ENCODE measurements at places on chromosomes 6 and 20.

- no peak for DNase-seq
Measured at GRCh38 chr6:50899306-50899870, 80.7 kb downstream of the TFAP2B start.

DNA sequence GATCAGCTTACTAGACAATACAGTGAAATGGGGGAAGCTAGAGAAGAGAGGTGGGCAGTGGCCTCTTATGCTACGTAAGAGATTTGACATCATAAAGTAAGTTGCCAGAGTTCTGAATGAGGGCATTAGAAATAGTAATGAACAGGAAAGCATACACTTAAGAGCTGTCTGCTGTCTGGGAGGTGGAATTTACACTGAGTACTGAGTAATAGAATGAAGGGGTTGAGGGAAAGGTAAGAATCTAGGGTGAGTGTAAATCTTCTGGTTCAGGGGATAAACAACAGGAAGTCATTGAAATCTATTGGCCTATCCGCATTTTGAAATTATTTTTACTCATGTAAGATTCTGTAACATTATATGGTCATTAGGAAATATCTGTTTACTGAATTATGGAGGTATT, 35.8 kb downstream of the HLA-DMB start:
- no peak for DNase-seq

DNA sequence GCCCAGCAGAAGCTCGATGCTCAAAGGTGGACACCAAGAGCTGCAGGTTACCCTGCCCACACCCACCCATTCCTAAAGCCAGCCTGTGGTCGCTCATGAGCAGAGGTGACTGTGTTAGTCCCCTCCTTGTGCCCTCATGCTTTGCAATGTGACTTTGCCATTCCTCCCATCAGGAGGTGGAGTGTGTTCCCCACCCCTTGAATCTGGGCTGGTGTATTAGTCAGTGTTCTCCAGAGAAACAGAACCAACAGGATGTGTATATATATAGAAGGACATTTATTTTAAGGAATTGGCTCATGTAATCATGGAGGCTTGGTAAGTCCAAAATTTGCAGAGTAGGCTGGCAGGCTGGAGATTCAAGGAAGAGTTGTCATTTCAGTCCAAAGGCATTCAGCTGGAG, 54.4 kb upstream of the RNF24 start:
- DNase-seq, result no peak

DNA sequence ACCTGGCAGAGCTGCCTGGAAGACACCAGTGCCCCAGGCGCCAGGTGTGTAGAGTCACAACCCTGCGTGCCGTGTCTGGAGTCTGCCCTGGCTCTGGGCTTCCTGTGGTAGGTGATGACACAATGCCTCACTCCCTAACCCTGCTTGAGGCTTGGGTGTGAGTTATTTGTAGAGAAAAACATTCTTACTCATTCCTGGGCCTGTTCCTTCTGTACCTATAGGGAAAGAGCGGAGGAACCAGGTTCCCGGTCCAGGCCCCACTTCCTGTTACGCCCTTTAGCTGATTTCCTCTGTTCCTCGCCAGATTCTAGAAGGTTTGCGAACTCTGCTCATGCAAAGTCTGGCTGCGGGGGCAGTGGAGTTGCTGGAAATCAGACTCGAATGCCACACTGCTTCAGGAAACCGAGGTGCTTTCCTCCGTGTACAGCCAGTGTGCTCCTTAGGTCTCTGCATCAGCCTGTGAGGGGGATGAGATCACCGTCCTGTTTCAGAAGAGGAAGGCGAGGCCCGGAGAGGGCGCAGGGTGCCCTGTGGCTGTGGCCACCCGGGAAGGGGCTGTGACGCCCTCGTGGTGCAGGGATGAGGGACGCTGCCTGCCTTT, 67.1 kb upstream of the DUSP22 start:
- DNase-seq, result no peak

GRCh38 chr6:126444659-126445273, 104.9 kb downstream of the CENPW start:
- DNase-seq, result no peak

DNA sequence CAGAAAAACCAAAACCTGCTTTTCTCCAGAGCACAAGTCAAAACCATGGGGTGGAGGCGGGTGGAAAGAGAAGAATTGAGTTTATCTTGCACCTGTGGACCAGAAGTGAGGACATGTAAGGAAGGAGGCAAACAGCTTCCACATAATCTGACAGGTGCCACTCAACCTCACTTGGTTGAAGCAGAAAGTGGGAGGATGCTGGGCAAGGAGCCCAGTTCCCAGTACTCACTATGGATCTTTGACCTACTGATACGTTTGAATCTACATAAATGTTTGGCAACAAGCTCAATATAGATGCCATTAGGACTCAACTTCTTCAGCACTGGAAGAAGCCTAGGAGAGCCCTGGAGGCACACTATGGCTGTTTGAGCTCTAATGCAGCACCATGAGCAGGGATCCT, 285.5 kb downstream of the KIF16B start:
- no peak for DNase-seq

- DNase-seq, result no peak
Measured at GRCh38 chr20:43515628-43516027, 8.1 kb downstream of the L3MBTL1 start.

DNA sequence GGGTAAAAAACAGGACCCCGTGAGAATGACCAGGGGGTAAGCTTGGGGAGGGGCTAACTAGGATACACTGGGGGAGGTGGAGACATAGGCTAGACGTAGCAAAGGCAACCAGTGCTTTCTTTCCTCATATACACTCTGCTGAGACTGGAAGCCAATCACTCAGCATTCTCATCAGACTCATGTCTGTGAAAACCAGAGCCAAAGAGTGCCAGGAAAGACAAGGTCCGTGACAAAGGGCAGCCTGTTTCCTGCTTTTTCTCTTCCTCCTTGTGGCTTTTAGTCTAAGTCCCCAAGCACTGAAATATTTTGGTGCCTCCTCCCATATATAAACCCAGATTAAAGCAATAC, 97.9 kb upstream of the NEDD9 start:
- DNase-seq, result no peak

GRCh38 chr6:113111550-113111949, 745.6 kb upstream of the MARCKS start:
- DNase-seq, result no peak

DNA sequence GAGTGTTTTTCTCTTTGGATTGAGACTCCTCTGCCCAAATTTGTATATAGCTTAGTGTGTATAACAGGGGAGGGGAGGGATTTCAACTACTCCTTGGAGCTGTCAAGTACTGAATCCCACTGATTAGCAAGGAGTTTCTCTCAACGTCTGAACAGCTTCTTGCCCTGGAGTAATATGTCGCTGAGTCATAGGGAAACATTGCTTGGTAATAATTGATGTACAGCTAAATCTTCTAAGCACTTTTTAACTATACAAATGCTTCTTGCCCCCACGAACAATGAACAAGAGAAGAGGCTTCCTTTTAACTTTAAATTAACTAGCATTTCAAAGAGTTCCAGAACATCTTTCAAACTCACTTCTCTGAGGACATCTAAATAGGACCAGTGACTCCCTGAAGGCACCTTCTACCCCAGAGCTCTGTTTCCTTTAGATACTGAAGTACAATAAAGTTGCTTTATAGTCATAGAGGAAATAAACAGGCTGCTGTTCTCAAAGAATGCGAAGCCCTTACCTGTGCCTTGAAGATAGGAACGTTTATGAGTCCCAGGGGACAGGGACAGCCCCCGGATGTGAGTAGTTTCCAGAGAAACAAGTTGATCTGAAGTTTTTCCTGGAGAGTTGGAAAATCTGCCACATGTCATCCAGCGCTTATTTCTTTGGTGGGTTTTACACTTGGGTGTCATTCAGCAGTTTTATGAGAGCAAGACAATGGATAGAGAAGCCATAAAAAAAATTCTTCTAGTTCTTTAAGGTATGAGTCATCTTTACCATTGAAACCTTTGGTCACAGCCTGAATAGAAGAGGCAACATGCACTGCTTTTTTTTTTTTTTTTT, 462.5 kb upstream of the BTBD3 start:
- no peak for DNase-seq

- DNase-seq, result no peak
Measured at GRCh38 chr20:41017448-41018042, 11.1 kb upstream of the TOP1 start.

GRCh38 chr6:119544325-119545175, 195.0 kb upstream of the MAN1A1 start:
- no peak for DNase-seq

DNA sequence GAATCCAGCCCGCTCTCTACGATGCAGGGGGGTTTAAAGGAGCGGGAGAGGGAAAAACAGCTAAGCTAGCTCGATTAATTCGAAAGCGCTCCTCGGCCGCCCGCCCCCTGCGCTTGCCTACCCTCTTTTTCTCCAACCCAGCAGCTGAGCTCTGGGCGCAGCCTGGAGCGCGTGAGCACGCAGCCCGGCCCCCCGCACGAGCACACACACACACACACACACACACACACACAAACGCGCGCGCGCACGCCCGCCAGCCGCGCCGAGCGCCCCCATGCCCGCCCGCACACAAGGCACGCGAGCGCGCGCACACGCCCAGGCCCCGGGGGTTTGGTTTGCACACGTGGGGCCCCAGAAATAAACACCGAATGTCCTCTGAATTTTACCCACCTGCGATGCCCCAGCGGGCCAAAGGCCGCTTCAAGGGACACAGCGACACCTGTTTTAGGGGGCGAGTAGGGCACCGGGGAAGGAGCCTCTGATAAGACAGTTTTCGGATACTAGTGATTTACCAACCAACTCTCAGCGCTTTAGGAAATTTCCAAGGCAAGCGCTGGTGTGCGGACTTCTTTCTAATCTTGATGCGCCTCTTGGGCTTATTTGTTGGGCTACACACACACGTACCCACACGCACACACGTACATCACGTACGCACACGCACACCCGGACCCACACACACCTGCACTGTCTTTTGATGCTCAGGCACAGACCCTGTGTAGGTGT, 802 bp upstream of the NRN1 start:
- peak; percentile 83 for DNase-seq

- no peak for DNase-seq
Measured at GRCh38 chr20:57231161-57231560, 35.3 kb downstream of the BMP7 start.

- peak; percentile 89 for DNase-seq
Measured at GRCh38 chr20:38893565-38894090, 32.6 kb upstream of the FAM83D start.

DNA sequence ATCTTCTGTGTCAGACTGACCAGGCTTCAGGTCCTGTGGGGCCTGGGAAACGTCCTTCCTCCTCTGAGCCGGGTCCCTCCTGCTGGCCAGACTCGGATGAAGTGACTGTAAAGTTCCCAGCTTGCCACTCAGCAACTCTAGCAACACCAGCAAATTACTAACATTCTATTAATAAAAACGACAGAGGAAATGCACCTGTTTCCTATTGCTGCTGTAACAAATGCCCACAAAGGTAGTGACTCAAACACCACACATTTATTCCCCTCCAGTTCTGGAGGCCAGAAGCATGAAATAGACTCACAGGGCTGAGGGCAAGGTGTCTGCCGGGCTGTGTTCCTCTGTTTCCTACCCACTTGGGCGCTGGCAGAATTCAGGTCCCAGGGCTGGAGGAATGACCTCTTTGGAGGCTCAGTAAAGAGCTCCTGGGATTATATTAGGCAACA, 48.8 kb downstream of the CTCFL start:
- no peak for DNase-seq

DNA sequence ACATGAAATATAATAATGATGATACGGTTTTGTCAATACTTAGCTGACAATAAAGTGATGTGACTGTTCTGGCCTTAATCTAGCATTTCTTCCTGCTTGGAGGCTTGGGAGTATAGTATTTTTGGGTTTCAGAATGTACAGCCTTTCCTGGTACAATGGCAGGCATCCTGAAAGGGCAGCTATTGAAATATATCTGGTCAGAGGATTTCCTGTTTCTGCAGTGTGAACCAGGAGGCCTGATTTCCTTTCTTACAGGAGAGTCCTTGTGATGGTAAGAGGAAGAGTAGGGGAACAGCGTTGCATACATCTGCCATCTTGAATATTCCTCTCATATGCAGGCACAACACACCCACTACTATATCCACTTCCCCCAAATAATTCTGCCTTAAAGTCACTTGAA, 93.7 kb downstream of the MYO6 start:
- DNase-seq, result no peak

DNA sequence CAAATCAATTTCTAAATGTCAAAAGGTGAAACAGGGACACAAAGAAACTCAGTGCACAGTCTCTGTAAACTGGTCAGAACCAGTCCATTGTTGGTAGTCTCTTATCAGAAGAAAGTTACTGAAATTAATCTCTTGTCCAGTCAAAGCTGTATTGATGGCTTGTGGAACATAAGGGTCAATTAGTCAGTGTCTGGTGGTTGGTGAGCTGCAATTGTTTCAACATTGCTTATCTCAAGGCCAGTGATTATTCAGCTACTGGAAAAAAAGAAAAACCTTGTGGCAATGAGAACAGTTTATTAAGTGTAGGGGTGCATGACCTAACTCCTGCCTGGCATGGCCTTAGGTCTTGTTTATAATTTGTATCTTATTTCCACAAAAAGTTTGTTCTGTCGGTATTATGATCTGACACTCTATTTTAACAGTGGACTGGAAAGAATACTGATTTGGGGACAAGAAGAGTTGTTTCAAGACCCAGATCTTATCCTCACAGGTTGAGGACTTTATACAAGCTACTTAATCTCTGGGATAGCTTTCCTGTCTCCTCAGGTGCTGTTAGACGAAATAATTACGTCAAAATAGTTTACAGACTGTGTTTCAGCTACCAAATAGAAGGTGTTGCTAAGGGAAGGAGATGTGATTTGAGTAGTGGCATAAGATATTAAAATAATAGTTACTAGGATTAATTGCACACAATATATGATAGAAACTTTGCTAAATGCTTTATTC, 520.0 kb upstream of the IRAK1BP1 start:
- no peak for DNase-seq

GRCh38 chr6:31978831-31979230, 3.0 kb upstream of the C4A start:
- no peak for DNase-seq

DNA sequence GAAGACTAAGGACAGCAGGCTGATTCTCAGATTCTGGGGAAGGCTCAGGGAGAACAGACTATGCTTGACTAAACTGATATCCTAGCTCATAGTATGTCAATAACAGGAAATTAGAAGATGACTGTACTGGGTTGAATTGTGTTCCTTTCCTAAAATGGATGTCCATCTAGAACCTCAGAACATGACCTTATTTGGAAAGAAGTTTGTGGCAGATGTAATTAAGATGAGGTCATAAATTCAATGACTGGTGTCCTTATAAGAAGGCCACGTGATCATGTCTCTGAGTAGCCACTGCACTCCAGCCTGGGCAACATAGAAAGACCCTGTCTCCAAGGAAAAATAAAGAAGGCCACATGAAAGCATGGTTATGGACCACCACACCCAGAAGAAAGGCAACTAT, 113.9 kb upstream of the STMND1 start:
- DNase-seq, result no peak

- DNase-seq, result no peak
Measured at GRCh38 chr6:117253785-117254184, 11.6 kb upstream of the VGLL2 start.

Data from 8988T (cell line).